ENCODE measurements at places on chromosomes 13 and 19. TPM values are rescaled to one million over a fixed set of nuclear protein-coding genes. Genes with fewer than 3 reads are reported as not detected.

ZNF772 gene
- 14.4 TPM for total RNA-seq

TNFSF13B gene
- 2.6 TPM for total RNA-seq

ZNF229 gene
- total RNA-seq, result 15.4 TPM

SLITRK6 gene
- 3.8 TPM for total RNA-seq

SIAH3 gene
- total RNA-seq, result not detected

Measured in nasal cavity respiratory epithelium epithelial cell of viscerocranial mucosa (primary cell).